ENCODE measurements at places on chromosomes 7 and 10.

- DNase-seq = no peak
Observed at GRCh38 chr10:44564361-44564760, 179.5 kb upstream of the CXCL12 start.

- no peak for DNase-seq
Observed at GRCh38 chr7:469563-469961, 50.1 kb downstream of the PDGFA start.

DNA sequence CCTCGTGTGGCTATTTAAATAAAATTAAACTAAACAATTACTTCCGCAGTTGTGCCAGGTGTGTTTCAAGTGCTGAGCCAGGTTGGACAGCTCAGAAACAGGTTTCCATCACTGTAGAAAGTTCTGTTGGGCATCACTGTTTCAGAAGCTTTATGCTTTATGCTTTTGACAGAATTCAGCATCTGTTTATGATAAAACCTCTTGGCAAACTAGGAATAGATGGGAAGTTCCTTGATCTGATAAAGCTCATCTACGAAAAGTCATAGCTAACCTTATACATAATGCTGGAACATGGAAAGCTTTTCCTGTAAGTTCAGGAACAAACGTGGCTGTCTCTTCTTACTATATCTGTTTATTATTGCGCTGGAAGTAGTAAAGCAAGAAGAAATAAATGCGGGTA lies 143.4 kb downstream of the DOCK1 start:
- no peak for DNase-seq

DNA sequence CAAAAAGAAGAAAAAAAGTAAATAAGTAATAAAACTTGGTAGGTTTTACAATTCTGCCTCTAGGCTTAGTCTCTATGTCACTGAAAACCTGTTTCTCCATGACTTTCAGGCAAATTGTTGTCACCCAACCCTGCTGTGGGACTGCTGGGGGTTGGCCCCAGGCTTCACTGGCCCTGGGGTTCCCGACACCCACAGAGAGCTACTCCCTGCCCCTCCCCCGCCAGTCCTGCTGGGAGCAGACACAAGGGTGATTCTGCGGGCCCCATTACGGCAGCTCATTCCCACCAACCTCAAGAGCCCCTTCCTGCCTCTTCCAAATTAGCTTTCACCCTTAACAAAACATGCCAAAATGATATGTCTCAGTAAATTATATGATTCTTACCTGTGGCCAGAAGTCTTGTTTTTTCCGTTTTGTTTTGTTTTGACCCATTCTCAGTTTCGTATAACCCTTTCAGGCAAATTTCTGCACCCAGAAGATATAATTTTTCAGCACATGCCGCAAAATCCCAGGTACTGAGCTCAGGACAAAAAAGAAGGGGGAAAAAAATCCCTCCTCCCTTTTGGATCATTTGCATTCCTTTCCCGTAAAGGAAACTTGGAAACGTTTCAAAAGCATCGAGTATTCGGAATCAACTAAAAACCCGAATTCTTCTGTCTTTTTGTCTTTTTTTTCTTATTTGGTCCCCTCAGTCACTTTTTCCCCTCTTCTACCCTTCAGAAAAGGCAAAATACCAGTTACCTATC lies 27.8 kb downstream of the CHST15 start:
- DNase-seq = no peak

DNA sequence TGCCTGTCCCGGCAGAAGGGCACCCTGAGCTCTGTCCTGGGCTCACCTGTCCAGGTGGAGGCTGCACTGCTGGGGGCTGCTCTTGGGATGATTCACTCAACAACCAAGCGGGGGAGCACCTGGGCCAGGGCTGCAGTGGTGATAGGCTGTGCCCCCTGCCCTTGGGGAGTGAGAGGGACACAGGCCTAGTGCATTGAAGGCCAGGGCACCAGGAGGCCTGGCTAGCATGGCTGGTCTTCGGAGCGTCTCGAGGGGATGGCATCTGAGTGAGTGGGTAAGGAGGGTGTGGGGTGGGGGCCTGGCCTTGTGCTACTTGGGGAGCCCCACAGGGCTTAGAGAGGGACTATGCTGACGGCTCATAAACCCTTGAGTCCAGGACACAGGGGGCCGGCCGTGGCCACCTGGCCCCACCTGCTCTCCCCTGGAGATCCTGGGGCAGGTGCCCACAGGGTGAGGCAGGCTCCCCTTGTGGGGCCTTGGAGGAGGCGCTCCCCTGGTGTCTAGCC lies 3.1 kb downstream of the PWWP2B start:
- no peak for DNase-seq

GRCh38 chr7:82360591-82361368 lies 82.8 kb downstream of the CACNA2D1 start:
- no peak for DNase-seq

DNA sequence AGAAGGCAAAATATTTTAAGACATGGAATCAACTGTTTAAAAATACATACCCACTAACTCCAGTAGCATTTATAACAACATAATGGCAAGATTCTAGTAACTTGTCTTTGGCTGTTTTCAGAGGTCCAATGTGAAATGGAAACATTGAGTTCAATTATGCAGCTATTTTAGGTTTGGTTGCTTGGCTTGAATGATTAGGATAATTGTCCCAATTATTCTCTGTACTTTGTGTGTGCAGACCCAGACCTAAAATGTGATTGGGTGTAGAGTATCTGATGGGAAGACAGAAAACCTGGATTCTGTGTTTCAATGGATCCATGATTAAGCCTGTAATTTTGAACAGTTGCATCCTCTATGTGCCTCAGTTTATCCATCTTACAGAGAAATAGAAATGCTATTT lies 392.7 kb upstream of the NFE2L3 start:
- no peak for DNase-seq

GRCh38 chr7:24158975-24159374 lies 125.0 kb upstream of the NPY start:
- DNase-seq = no peak

- DNase-seq = no peak
Observed at GRCh38 chr10:20117471-20117870, 301.2 kb downstream of the PLXDC2 start.

- no peak for DNase-seq
Observed at GRCh38 chr10:133565441-133566294, at the start of gene SYCE1. TSS of gene SYCE1 (minus strand) at chr10:133565583. CDS start at chr10:133565529, 54 bp downstream.

DNA sequence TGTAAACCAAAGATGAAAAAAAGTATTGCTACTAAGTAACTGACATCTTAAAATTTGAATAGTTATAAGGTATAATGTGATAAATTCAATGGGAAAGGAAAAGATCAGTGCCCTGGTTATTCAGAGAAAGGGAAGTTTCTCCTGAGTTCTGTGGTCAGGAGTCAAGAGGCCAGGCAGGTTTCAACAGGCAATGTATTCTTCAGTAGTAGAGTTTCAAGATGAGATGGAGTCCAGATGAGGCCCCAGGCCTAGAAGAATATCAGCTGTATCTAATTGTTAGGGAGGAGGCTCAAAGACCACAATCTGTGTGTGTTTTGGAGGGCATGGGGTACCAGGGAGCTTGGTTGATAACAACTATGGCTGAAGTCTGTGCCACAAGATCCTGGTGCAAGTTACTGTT lies 101.4 kb upstream of the DLX6 start:
- DNase-seq = no peak

- DNase-seq = no peak
Observed at GRCh38 chr7:102175423-102176170, 111.1 kb upstream of the SH2B2 start.

- DNase-seq = no peak
Observed at GRCh38 chr7:69864274-69864673, 266.0 kb downstream of the AUTS2 start.

GRCh38 chr10:48473704-48474103 lies 131.2 kb downstream of the ARHGAP22 start:
- no peak for DNase-seq

GRCh38 chr7:123876557-123877256 lies 31.7 kb downstream of the HYAL4 start:
- DNase-seq = no peak

GRCh38 chr7:80760292-80760691 lies 121.8 kb downstream of the CD36 start:
- no peak for DNase-seq

DNA sequence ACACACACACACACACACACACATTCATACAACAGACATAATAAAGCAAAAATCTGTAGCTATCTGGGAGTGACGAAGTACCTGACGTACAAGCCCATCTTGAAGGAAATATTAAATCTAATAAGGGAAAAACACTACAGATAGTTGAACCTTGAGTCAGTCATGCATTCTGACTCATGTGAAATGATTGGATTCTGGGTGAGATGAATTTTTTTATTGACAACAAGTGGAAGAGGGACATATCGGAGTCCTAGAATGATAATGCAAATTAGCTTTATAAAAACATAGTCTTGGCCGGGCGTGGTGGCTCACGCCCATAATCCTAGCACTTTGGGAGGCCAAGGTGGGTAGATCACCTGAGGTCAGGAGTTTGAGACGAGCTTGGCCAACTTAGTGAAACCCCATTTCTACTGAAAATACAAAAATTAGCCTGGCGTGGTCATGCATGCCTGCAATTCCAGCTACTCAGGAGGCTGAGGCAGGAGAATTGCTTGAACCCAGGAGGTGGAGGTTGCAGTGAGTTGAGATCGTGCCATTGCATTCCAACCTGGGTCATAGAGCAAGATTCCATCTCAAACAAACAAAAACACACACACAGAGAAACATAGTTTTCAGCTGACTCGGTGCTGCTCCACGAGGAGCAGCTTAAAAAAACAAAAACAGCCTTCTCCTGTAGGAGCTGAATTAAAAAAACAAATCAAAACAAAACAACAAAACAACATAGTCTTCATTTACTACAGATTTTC lies 154.4 kb upstream of the MKLN1 start:
- no peak for DNase-seq

GRCh38 chr7:68680235-68680872 lies 917.9 kb upstream of the AUTS2 start:
- no peak for DNase-seq

DNA sequence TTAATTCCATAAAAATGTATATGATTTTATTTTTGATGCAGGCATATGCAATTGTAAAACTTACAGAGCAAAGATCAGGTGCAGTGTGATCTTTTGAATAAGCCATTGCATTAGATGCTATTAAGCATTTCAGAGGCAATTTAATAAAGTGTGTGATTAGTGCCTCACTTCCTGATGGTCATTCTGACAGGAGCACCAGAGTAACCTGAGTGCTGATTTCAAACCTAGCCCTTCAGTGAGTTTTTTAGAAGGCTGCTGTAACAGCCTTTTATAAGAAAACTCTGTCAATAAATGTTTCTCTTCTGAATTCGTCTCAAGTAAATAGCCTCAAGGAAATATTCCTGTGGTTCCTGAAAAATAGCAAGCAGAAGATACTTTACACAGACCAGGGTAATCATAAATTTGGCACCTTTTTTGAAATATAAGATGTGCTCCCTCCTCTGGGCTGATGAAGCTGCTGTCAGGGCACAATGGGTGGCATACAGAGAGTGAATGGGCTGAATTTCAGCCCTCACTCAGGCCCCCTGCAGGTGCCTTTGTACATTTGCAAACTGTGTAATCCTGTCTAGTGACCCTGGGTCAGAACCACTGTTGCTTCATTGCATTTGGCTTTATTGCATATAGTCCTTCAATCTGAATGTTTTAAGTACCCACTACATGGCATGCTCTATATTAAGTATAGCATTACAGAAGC lies 193.7 kb upstream of the CSTF2T start:
- peak; percentile 15 for DNase-seq

DNA sequence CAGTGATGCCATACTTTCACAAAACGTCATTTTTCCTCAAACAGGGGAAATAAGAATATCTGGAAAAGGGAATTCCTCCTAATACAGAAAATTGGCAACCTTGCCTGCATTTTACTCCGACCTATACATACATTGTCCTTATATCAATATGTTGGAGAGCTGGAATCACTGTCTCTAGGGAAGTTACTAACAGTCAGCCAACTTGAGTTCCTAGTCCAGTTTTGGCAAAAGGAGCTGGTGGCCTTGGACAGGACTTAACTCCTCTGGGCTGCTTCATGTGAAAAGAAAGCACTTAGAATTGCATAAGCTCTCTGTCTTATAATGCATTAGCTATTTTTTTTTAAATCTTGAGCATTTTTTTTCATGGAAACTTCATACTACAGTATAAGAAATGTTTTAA lies 174.2 kb upstream of the HGF start:
- no peak for DNase-seq

DNA sequence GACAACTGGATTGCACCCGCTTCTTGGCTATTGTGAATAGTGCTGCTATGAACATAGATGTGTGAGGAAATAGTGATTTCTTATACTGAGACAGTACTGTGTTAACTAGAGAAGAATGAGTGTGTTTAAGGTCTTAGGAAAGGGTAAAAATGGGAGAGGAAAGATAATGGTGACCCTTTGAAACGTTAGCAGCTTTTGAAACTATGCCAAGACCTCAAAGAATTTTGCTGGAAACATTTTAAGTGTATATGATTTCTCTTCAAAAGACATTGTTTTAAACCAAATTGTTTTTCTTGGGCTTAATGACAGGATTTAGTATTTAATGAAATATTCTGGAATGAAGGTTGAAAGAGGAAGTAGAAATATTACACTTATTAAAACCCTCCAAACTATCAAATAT lies 100.8 kb upstream of the ARHGAP21 start:
- DNase-seq = no peak

DNA sequence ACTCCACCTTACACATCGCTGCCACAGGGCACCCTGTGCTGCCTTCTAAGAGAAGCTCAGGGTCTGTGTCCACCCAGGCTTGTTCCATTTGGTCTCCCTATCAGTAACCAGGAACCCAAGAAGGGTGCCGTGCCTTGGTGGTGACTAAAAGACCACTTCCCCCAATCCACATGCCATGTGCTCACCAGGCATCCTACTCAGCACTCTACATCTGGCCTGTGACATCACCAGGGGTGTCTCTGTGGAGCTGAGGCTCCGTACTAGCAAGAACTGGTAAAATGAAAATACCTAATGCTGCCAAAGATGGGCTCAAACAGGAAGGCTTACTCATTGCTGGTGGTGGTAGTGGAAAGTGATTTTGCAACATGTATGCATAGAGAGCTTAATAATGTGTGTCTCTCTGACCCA lies 19.0 kb upstream of the C10orf71 start:
- no peak for DNase-seq

DNA sequence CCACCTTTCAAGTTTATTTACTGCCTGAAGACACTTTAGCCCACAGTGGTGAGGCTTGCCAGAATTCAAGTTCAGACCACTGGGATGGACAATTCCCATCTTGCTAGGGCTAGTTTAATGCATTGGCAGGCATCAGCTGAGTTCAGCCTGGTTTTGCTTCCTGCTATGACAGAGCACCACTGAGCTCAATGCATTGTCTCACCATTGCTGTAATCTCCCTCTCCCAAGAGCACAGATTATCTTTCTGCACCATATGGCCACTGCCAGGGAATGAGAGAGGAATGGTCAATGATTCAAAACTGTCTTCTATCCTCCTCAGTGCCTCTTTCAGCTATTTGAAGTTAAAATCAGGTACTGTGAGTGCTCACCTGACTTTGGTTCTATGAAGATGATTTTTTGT lies 160.8 kb downstream of the XPNPEP1 start:
- DNase-seq = no peak
